ENCODE measurements at places on chromosomes 4 and X.

DNA sequence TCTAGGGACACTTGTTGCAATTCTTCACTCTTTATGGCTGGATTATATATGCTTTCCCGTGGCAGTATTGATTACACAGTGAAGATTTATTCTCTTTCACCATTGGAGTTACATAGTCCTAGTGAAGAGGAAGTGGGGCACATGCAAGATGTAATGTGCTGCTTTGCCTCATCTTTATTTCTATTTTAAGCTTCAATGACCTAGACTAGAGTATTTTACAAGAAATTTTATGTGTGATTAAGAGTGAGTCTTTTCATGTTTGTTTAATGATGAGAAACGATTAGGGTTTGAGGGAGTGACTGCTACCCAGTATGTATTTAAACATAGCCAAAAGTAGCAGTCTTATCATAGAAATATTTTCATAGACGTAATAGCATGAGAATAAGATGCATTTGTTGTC, 30.8 kb downstream of the DIAPH2 start:
- no peak for DNase-seq

DNA sequence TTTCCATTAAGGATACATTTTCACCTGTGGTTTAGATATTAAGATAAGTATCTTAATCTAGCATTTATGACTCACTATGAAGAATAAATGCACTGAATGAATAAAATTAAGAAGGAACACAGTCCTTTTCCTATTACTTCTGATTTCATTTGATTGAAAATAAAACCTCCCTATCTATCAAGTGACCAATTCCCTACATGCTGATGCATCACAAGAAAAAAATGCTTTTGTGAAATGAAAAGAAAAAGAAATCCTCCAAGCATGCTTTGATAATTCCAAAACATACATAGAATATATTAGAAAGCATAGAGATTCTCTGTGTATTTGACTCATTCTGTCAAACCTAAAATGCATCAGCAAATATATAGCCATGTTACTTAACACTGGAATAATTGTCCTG, 37.1 kb downstream of the PCDH10 start:
- DNase-seq = no peak

DNA sequence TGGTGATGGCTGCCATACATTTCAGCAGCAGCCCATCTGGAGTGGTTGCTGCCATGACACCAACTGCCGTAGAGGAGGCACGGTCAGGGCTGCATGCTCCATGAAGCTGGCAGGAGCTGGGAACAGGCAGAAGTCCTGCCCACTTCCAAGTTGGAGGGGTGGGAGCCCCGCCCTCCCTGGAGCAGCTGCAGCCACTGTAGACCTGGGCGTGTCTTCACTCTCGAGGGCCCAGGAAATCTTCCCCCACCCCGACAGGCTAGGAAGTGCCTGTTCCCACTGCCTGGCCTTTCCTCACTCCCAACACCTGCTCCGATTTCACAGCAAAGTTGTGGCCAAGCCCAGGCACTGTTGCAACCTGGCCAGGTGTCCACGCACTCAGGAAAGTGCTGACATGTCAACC, 42.3 kb downstream of the NALF2 start:
- no peak for DNase-seq

- DNase-seq = no peak
These were observed 7.4 kb downstream of the PSAPL1 start for GRCh38 chr4:7427361-7427760.

DNA sequence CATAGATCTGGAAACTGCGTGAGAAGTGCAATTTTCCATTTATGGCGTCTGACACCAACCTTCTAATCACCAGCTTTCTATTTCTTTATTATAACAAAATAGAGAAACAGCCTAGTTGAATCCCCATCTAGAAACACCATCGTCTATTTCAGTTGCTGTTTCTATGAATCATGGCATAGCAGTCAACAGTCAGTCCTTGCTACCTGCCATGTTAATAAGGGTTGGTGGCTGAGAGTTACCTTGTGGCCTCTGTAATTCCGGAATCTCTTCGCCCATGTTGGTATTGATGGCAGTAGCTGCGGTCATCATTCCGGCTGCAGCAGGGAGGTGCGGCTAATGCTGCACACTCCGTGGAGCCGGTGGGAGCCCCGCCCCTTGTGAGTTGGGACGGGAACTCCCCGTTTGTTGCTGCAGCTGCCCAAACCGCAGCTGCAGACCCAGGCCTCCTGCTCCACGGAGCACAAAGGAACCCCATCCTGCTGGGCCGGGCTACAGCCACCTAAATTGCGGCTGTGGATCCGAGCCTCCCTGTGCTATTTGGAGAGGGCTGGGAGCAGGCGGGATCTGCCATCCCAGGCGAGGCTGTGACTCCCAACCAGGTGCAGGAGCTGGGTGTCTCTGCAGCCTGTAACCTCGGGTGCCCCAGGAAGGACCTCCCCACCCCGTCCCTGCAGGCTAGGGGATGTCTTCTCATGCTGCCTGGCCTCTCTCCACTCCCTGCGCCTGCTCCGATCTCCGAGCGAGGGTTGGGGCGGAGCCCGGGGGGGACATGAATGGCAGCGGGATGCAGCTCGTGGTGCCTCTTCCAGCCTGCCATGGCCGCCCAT, 115.4 kb upstream of the STK26 start:
- DNase-seq = no peak

DNA sequence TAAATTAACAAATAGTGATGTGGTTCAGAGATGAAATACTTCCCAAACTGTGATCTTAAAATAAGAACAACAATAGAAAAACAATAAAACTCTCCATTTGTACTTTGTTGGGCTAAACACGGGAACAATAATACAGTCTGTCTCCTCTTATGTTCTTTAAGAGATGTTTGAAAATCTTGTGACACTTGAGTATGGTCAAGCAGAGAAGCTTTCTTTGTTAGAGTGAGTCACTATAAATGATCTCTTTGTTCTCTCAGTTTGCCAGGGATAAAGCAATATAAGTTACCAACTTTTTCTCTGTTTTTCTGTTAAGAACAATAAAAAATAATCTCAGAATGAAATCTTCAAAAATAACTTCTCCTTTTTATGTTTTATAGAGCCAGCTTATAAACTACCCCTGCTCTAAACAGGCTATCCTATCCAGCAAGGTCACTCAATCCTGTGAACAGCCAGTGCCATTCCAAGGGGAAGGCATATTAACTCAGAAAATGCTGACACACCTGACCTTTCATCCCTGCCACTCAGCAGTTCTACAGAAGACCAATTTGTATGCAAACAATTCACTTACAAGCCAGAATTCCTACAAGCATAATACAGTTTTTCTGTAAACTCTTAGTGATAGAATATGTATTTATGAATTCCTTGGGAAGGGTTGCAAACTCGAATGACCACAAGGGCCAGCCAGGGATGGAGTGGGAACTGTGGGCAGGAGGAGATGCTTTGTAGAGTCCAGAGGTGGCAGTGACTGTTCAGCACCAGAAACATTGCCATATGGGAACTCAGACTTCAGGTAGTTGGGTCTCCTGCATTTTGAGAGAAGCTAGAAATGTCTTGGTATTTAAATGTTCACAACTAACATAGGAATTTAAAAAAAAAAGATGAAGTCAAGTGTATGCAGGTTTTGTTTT, 52.2 kb downstream of the AFM start:
- no peak for DNase-seq

DNA sequence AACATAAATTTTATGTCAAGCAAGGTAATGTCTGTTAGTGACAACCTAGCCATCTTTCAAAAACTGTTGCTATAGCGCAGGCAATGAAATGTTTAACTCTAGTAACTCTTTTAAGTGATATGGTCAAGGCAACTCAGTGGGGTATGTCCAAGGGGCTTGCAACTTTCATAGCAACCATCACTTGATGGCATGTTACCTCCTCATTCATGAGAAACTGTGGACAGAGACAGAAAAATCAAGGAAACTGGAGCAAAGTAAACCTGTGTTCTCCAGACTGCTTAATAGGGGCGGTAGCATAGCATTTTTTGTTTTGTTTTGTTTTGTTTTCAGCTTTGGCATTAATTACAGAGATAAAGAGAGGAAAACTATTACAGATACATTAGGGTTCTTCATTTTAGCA, 1456.8 kb upstream of the AGA start:
- DNase-seq = no peak

GRCh38 chrX:997631-998137, 214.8 kb downstream of the CRLF2 start:
- no peak for DNase-seq

DNA sequence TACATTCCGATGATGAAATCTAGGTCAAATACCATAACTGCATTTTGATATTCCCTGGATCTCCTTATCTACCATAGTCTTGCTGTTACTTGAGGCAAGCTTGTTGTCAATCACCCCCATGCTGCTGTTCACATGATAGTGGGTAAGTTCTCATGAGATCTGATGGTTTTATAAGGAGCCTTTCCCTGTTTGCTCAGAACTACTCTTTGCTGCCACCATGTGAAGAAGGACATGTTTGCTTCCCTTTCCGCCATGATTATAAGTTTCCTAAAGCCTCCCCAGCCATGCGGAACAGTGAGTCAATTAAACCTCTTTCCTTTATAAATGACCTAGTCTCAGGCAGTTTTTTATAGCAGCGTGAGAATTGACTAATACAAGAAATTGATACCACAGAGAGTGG, 432.0 kb downstream of the GLUD2 start:
- no peak for DNase-seq

- DNase-seq = no peak
These were observed 152.2 kb downstream of the ASMT start for GRCh38 chrX:1767026-1767425.

- DNase-seq = no peak
These were observed 62.9 kb upstream of the FRAS1 start for GRCh38 chr4:77994194-77994721.

- no peak for DNase-seq
These were observed 101.4 kb downstream of the WWC2 start for GRCh38 chr4:183200453-183200852.

GRCh38 chr4:52172166-52172565, 121.1 kb downstream of the SPATA18 start:
- no peak for DNase-seq

DNA sequence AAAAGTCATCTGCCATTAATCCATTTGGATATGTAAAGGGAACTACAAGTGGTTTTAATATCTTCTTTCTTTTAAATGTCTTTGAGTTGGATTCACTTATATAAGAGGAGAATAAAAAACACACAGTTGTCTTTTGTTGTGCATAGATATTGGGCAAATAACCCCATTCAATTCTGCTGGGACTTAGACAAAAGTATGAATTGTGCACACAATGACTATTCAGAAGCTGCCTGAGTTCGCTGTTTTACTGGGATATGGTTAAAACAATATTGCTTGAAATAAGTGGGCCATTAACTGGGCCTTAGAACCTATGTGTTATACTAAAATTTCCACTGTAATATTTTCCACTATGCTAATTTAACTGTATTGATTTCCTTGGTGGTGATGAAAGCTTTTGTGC, 71.7 kb downstream of the PCYT1B start:
- no peak for DNase-seq
